ENCODE measurements at places on chromosomes 3 and 15.

DNA sequence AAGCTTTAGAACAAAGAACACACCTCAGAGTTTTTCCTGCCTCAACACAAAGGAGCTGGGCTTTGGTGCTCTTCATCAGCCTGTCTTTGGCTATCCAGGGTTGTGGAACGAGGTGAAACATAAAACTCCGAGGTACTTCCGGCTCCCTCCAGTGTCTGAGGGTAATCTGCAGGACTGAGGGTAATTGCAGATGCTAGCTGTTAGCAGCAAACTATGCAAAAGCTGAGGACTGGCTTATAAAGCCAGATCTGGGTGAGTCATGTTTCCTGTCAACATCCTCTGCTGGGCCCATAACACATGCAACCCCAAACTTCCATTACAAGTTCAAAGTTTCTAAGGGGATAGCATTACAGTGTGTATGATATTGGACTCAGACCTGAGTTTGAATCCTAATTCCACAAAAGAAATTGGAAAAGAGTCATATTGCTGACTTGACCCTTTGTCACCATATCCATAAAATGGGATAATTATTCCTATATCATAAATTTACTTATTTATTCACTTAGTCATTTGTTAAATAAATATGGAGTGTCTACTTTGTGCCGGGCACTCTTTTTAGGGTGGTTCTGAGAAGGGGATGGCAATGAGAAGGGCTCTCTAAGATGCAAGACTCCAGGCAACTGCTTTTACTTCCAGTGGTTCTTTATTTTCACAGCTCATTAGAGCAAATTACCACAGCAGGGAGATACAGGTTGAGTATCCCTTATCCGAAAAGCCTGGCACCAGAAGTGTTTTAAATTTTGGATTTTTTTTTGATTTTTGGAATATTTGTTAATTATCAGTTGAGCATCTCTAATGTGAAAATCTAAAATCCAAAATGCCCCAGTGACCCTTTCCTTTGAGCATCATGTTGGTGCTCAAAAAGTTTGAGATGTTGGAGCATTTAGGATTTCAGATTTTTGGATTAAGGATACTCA is 9.5 kb upstream of the TRIM69 start:
- H3K27ac ChIP-seq: peak overlapping the region; percentile 99
- no peak overlapping the region for H3K4me3 ChIP-seq
- DNase-seq: no peak
- no peaks in the 10 kb centered on the region for H3K27me3 ChIP-seq
- no peaks in the 10 kb centered on the region for H3K4me1 ChIP-seq

DNA sequence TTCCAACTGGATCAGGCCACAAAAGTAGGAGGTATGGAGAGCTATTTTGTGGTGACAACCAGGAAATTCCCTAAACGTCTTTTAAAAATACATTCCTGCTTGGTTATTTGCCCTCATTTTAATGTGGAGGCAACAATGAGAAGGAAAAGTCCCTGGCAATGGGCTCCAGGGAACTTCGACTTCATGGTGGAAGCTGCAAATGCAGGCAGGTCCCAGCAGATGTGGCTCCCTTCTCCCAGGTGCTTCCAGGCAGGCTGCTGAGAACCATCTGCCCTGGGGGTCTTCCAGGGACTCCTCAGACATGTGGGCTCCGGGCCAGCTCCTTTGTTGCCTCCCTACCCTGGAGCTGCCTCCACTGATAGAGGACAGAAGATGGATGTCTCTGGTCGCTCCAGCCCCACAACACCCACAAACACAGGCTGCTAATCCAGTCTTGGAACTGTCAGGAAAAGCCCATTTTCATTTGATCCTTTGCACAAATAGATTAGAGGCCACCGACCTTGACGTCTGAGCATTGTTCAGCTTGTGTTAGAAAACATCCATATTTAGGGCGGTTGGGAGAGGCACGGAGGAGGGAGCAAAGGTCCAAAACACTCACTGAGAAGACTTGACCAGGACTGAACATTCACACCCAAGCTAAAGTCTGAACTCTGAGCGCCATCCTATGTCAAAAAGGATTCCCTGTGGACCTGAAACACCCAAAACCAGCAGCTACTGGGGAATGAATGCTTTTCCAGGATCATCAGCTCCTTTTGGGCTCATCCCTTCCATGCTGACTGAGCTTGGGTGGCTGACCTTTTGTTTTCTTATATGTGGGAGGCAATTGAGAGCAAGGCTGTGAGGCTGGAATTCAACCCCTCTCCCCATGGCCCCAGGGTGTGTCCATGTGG is 30.2 kb upstream of the SLCO2A1 start:
- no peak overlapping the region for H3K4me3 ChIP-seq
- H3K27me3 ChIP-seq: no peaks in the 10 kb centered on the region
- H3K4me1 ChIP-seq: no peaks in the 10 kb centered on the region
- no peaks in the 10 kb centered on the region for H3K36me3 ChIP-seq
- no peak for DNase-seq
- no peak overlapping the region for H3K27ac ChIP-seq

GRCh38 chr3:172370419-172370818 is 77.8 kb downstream of the GHSR start:
- H3K27me3 ChIP-seq: no peaks in the 10 kb centered on the region
- no peak overlapping the region for H3K4me3 ChIP-seq
- H3K36me3 ChIP-seq: no peaks in the 10 kb centered on the region
- no peaks in the 10 kb centered on the region for H3K4me1 ChIP-seq
- no peak for DNase-seq
- H3K27ac ChIP-seq: no peak overlapping the region

GRCh38 chr3:107690522-107691138 is 167.9 kb downstream of the BBX start:
- H3K4me1 ChIP-seq: no peaks in the 10 kb centered on the region
- DNase-seq: no peak
- no peak overlapping the region for H3K4me3 ChIP-seq
- H3K36me3 ChIP-seq: no peaks in the 10 kb centered on the region
- H3K27me3 ChIP-seq: no peaks in the 10 kb centered on the region

DNA sequence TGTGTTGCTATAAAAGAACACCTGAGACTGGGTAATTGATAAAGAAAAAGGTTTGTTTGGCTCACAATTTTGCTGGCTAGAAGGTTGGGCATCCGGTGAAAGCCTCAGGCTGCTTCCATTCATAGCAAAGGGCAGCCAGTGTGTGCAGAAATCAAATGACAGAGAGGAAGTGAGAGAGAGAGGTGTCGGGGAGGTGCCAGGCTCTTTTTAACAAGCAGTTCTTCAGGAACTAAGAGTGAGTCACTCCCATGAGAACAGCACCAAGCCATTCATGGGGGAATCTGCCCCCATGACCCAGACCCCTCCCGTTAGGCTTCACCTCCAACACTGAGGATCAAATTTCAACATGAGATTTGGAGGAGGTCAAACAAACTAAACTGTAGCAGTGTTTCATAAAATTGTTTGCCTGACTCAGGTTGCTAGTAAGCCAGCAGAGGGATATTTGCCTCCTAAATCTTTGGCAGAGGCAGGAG is 4.5 kb upstream of the PARP15 start:
- no peaks in the 10 kb centered on the region for H3K4me1 ChIP-seq
- H3K27ac ChIP-seq: peak overlapping the region; percentile 5
- H3K36me3 ChIP-seq: no peaks in the 10 kb centered on the region
- DNase-seq: no peak
- no peaks in the 10 kb centered on the region for H3K27me3 ChIP-seq

- H3K4me3 ChIP-seq: no peak overlapping the region
- DNase-seq: no peak
- H3K27me3 ChIP-seq: no peaks in the 10 kb centered on the region
- H3K4me1 ChIP-seq: no peaks in the 10 kb centered on the region
- H3K27ac ChIP-seq: no peak overlapping the region
Observed at GRCh38 chr3:101842245-101842934, 6.9 kb upstream of the NFKBIZ start.

GRCh38 chr15:96075895-96076294 is 254.6 kb upstream of the NR2F2 start:
- H3K4me3 ChIP-seq: no peak overlapping the region
- no peak overlapping the region for H3K27ac ChIP-seq
- DNase-seq: no peak
- no peaks in the 10 kb centered on the region for H3K36me3 ChIP-seq
- no peaks in the 10 kb centered on the region for H3K27me3 ChIP-seq

GRCh38 chr3:131494706-131495105 is 8.1 kb downstream of the MRPL3 start:
- H3K4me1 ChIP-seq: no peaks in the 10 kb centered on the region
- H3K36me3 ChIP-seq: peaks cover 3% of the 10 kb centered on the region
- no peak for DNase-seq
- no peak overlapping the region for H3K27ac ChIP-seq

- no peaks in the 10 kb centered on the region for H3K27me3 ChIP-seq
- H3K27ac ChIP-seq: no peak overlapping the region
- H3K4me1 ChIP-seq: no peaks in the 10 kb centered on the region
- no peak for DNase-seq
Observed at GRCh38 chr3:113468539-113468938, 27.2 kb upstream of the CFAP44 start.

GRCh38 chr3:156533205-156533604 is 21.7 kb downstream of the SSR3 start:
- no peak for DNase-seq
- H3K27ac ChIP-seq: peak overlapping the region; percentile 93
- H3K27me3 ChIP-seq: no peaks in the 10 kb centered on the region
- no peak overlapping the region for H3K4me3 ChIP-seq

GRCh38 chr15:76169911-76170800 is 110.4 kb downstream of the TMEM266 start:
- H3K4me1 ChIP-seq: no peaks in the 10 kb centered on the region
- no peak overlapping the region for H3K4me3 ChIP-seq
- H3K36me3 ChIP-seq: no peaks in the 10 kb centered on the region
- H3K27me3 ChIP-seq: no peaks in the 10 kb centered on the region
- DNase-seq: no peak

DNA sequence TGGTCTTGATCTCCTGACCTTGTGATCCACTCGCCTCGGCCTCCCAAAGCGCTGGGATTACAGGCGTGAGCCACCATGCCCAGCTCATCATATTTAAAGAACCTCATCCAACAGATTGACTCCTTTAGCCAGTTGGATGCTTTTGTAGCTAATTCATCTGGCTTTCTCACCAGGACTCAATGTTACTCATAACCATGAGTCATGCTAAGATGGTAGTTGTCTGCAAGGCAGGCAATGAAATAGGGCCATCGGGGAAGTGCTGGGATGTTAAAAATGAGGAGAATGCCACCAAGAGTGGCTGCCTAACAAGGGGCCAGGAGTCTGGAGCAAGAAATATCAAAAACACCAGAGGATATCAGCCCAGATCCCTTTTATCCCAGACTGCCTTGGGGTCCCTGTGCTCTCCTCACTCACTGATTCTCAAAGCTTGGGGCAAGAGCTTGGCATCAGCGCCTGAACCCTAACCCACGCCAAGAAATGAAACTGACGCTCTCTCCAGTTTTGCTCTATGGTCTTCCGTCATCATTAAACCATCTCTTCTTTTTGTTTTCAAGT is 7.4 kb upstream of the PCOLCE2 start:
- H3K4me1 ChIP-seq: no peaks in the 10 kb centered on the region
- H3K27ac ChIP-seq: no peak overlapping the region
- no peak overlapping the region for H3K4me3 ChIP-seq
- no peaks in the 10 kb centered on the region for H3K36me3 ChIP-seq
- H3K27me3 ChIP-seq: no peaks in the 10 kb centered on the region

DNA sequence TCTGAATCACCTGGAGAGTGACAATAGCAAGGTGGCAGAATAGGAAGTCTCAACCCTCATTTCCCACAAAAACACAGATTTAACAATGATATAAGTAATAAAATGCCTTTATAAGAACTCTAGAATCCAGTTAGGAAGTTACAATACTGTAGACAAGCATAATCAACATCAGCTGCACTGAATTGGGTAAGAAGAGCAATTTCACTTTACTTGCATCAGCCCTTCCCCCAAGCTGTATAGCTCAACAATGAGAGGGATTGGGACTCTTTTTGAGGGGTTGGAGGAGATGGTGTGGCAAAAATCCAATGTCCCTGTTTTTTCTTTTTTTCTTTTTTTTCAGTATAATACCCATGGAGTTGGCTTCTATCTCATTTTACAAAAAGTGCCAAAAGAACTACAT is 63.1 kb downstream of the SERP1 start:
- no peak overlapping the region for H3K27ac ChIP-seq
- no peak for DNase-seq
- H3K4me1 ChIP-seq: no peaks in the 10 kb centered on the region
- no peaks in the 10 kb centered on the region for H3K27me3 ChIP-seq
- H3K4me3 ChIP-seq: no peak overlapping the region

DNA sequence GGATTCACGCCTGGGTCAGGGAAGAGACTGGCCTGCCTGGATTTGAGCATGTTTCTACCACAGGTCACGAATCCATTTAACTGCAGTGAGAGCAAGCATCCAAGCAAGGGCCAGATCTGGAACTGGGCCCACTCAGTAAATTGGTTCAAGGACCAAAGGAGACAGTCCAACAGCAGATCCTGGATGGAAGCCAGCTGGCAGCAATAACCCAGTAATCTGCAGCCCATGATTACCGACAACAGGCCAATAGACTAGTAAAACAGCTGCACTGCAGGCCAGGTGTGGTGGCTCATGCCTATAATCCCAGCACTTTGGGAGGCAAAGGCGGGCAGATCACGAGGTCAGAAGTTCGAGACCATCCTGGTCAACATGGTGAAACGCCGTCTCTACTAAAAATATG is 11.8 kb downstream of the SAMD7 start:
- DNase-seq: no peak
- no peaks in the 10 kb centered on the region for H3K36me3 ChIP-seq

- H3K27me3 ChIP-seq: no peaks in the 10 kb centered on the region
- H3K4me1 ChIP-seq: no peaks in the 10 kb centered on the region
- no peak overlapping the region for H3K4me3 ChIP-seq
- H3K36me3 ChIP-seq: no peaks in the 10 kb centered on the region
- H3K27ac ChIP-seq: no peak overlapping the region
- no peak for DNase-seq
Observed at GRCh38 chr3:29026959-29027358, 253.9 kb upstream of the RBMS3 start.

DNA sequence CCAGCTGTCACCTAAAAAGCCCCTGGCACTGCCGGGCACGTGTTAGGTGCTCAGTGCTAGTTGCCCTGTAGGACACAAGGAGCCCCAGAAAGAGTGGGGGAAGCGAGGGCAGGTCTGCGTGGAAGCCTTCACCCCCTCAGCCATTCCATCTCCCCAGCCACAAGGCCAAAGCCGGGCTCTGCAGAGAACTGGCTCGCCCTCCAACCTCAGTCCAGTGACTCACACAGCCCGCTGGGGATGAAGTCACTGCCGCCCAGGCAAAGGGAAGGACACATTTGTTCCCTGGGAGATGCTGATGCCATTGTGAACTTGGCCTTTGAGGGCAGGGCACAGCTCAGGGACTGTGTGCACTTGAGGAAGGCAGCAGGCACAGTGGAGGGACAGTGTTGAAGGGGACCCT is 48.1 kb downstream of the IQSEC1 start:
- H3K36me3 ChIP-seq: no peaks in the 10 kb centered on the region
- H3K27ac ChIP-seq: no peak overlapping the region
- peaks cover 8% of the 10 kb centered on the region for H3K4me1 ChIP-seq
- no peak overlapping the region for H3K4me3 ChIP-seq

- H3K4me1 ChIP-seq: peaks cover 5% of the 10 kb centered on the region
- H3K36me3 ChIP-seq: no peaks in the 10 kb centered on the region
- no peaks in the 10 kb centered on the region for H3K27me3 ChIP-seq
- DNase-seq: no peak
- no peak overlapping the region for H3K4me3 ChIP-seq
Observed at GRCh38 chr15:51133140-51133765, 38.5 kb upstream of the TNFAIP8L3 start.

GRCh38 chr3:49415931-49416601 is 3.8 kb downstream of the TCTA start:
- DNase-seq: no peak
- no peaks in the 10 kb centered on the region for H3K36me3 ChIP-seq
- no peak overlapping the region for H3K4me3 ChIP-seq

Measured in breast epithelium (tissue), 4 donors.